ENCODE measurements at places on chromosomes 11 and 22. TPM values are rescaled to one million over a fixed set of nuclear protein-coding genes. Genes with fewer than 3 reads are reported as not detected.

KRTAP5-1 gene
- total RNA-seq: not detected

POLR3H gene
- 68.2 TPM for total RNA-seq

BTBD18 gene
- not detected for total RNA-seq

RAG2 gene
- not detected for total RNA-seq

KRTAP5-11 gene
- total RNA-seq: not detected

GRCh38 chr11:28257761-28258160, 149.6 kb downstream of the METTL15 start:
- H3K27me3 ChIP-seq: no peaks in the 10 kb centered on the region
- H3K4me1 ChIP-seq: no peaks in the 10 kb centered on the region
- no peak overlapping the region for H3K4me3 ChIP-seq
- no peak overlapping the region for H3K27ac ChIP-seq

DNA sequence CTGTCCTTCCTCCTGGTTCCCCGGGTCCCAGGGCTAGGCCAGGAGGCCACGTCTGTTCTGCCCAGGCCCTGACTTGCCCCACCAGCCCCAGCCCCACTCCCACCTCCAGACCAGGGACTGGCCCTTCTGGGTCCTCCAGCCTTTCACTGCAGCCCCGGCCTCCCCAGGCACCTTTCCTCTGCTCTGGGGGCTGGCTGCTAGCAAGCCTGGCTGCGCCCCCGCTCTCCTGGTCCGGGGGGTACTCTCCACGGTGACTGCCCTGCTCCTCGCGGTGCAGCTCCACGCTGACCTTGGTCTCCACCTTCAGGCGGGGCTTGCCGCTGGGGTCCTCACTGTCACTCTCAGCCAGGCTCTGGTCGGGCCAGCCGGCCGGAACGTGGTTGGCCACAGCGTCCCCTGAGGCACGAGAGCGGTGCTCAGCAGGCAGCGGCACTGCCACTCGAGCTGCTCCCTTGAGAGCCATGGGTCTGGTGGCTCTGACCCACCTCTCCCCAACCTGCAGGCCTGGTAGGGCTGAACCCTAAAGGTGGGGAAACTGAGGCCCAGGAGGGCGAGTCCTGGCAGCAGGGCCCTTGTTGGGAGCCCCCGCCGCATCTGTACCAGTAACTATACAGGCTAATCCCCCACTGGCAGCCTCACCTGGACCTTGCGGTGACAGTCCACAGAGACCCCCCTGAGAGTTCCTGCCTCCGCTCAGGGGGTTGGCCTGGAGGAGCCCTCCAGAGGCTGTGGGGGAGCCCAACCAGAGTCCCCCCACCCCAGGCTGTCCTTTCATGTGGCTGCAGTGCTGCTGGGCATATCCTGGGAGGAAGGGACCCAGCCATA, 29.0 kb downstream of the TRMU start:
- H3K36me3 ChIP-seq: peaks cover 4% of the 10 kb centered on the region
- no peaks in the 10 kb centered on the region for H3K4me1 ChIP-seq
- no peak overlapping the region for H3K27ac ChIP-seq
- no peaks in the 10 kb centered on the region for H3K27me3 ChIP-seq

DNA sequence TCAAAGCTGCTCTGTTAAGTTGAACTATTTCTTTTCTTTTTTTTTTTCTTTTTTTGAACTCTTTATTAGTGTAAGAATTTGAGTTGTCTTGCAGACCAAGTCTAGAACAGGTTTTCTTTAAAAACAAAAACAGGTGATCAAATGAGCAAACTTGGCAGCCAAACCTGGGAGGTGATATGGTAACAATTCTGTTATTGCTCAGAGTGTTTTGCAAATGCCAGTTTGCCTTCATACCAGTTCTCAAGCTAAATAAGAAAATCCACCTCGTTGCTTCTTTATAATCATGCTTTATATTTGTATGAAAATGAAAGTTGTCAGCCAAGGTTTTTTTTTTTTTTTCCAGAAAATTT, 76.9 kb downstream of the DEPDC5 start:
- H3K4me3 ChIP-seq: no peak overlapping the region
- no peaks in the 10 kb centered on the region for H3K4me1 ChIP-seq

DNA sequence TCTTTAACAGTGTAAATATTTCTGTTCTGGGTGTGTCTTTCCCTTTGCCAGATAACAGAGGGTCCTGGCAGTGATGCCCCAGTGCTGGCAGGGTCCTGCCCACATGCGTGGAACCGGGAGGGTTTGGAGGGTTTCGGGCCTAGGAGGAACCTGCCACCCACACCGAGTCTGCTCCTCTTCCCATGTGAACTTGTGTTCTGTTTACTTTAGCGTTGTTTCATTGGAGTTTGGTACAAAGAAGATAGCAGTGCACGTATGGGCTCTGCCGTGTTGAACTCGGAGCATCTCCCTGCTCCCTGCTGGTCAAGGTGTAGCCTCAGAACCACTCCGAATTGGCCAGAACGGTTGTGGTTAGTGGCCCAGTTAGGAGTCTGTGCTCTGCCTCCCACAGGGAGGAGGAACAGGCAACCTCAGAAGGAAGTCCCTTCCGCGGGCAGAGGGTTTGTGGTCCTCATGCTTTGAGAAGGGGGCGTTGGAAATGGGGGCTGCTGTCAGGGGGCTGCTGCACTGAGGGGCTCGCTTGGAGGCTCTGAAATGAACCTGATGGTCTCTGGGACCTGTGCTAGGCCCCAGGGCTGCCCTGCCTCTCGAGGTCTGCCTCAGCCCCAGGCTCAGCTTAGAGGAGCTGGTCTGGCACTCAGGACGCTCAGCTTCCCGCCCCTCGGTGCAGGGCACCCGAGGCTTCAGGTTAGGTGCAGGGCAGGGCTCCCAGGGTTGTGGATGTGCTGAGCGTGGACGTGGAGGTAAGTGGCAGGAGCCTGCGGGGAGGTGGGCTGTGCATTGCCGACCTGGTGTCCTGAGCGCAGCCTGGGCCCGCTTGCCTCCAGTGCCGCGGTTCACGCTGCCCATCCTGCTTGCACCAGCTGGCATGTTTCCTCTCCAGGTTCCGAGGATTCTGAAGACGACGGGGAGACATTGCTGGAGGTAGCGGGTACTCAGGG, 10.4 kb downstream of the PHRF1 start:
- H3K4me1 ChIP-seq: no peaks in the 10 kb centered on the region
- no peaks in the 10 kb centered on the region for H3K27me3 ChIP-seq
- peaks cover 78% of the 10 kb centered on the region for H3K36me3 ChIP-seq

DNA sequence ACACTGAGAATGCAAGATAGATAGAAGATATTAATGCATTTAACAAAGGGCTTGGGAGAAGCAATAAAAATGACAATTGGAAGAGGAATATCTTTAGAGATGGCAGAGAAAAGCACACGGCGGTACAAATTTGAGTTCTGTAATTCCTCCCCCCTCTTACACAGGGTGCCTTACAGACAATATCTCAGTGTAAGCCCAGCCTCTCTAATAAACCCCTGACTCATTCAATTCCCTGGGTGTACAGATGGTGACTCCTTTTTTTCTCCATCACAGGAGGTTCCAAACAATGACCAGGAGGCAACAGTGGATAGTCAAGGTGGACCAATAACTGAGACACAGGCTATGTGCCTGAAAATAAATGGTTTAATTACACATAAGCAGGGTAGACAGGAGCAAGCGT, 598.6 kb downstream of the OPCML start:
- H3K27ac ChIP-seq: no peak overlapping the region
- no peak for DNase-seq
- no peaks in the 10 kb centered on the region for H3K36me3 ChIP-seq

DNA sequence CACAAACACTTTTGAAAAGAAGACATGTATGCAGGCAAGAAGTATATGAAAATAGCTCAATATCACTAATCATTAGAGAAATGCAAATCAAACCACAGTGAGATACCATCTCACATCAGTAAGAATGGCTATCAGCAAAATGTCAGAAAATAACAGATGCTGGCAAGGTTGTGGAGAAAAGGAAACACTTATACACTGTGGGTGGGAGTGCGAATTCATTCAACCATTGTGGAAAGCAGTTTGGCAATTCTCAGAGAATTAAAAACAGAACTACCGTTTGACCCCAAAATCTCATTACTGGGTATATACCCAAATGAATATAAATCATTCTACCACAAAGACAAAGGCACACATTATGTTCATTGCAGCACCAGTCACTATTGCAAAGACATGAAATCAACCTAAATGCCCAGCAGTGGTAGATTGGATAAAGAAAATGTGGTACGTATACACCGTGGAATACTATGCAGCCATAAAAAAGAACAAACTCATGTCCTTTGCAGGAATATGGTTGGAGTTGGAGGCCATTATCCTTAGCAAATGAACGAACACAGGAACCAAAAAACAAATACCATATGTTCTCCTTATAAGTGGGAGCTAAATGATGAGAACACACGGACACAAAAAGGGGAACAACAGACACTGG, 18.5 kb downstream of the MMP13 start:
- H3K36me3 ChIP-seq: peaks cover 6% of the 10 kb centered on the region
- H3K27ac ChIP-seq: no peak overlapping the region
- no peak overlapping the region for H3K4me3 ChIP-seq
- H3K4me1 ChIP-seq: no peaks in the 10 kb centered on the region
- DNase-seq: no peak

DNA sequence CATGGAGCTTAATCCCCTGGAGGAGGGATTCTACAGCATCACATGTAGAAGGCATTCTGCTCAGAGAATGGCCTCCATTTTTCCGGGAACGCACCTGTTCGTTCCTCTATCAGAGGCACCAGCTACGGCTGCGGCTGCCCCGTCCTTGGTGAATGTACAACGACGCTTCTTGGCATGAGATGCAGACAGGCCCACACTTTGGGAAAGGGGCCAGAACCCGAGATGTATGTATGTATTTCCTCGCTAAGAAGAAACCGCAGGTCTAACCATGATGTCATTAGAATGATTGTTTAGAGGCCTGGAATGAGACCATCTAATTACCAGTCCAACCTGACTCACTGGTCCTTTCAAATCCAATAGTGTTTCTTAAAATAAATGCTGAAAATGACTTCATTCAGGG, 1293.4 kb downstream of the TBC1D22A start:
- no peak for DNase-seq
- H3K4me1 ChIP-seq: no peaks in the 10 kb centered on the region
- H3K27me3 ChIP-seq: no peaks in the 10 kb centered on the region
- no peak overlapping the region for H3K4me3 ChIP-seq
- no peak overlapping the region for H3K27ac ChIP-seq

- H3K27ac ChIP-seq: no peak overlapping the region
- no peak for DNase-seq
- no peaks in the 10 kb centered on the region for H3K27me3 ChIP-seq
- no peak overlapping the region for H3K4me3 ChIP-seq
- peaks cover 9% of the 10 kb centered on the region for H3K36me3 ChIP-seq
These were observed 50.6 kb downstream of the LDLRAD3 start for GRCh38 chr11:35994421-35994820.

DNA sequence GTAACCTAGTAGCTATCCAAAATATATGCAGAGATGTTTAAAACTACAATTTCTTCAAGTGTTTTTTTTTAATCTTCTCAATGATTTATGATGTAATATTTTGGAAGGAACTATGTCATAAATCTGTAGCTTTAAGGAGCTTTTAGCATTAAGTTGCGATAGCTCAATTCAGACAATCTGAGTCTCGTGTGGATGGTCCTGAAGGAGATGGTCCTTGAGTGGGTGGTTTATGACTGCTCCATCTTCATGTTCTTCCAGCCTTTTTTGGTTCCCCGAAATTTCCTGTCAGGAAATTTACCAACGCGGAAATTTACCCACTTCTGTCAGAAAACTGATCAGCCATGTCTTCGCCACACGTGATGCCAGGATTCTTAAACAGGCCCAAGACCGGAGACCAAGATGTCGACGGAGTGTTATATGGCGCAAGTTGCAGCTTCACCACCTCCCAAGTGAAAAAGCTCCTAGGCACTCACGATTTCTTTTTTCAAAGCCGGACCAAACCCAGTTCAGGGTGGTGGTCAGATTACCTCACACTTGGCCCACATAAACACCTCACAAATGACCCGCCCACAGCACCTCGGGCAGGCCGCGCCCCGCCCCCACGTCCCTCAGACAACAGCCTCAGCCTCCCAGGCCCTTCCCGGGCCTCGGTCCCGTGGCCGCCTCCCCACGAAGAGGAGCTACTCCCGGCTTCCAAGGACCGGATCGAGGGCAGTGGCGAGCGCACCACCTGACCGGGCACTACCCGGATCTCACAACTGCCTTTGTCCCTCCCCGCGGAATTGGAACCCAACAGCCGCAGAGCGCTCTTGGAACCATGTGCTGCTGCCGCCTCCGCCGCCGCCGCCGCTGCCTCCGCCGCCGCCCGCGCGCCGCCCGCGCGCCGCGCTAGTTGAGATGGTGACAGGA, at the start of gene MORC2:
TSS of gene MORC2 (minus strand) at position 760 of the 909 bp plus-strand sequence. CDS start 885 bp downstream, outside the sequence.
- no peaks in the 10 kb centered on the region for H3K4me1 ChIP-seq
- DNase-seq: peak; percentile 86
- H3K4me3 ChIP-seq: peak within 1 kb of the TSS; percentile 92

Measured in H9 (cell line).